ENCODE measurements at places on chromosomes 1 and 21.

DNA sequence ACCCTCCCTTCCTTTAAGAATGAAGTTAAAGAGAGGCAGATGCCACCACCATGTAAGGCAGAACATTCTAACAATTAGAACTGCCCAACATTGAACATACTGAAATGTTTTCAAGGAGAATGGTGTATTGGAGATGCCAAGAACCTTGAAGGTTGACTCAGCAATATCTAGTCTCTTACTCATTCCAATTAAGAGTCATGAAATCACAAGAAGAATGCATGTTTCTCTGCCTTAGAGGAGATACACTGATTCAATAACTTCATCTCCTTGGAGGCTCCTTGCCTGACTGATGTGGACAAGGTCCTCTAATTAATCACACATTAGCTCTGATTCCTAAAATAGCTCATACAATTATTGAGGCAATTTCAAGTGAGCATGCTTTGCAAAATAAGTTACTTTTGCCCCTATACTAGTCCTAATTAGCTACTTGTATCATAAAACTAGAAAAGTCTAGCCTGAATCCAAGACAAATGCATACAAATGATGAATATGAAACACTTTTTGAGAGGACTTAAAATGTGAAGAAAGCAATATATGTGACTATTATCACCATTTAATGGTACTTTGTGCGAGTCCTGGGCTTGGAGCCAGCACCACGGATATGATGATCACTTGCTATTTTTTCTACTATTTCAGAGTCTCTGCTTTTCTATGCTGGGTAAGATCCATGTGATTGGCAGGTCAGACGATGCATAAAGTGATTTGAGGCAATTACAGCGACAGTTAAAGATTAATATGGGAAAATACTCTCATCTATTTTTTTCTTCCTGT lies 114.5 kb downstream of the DSCAM start:
- no peak for DNase-seq

DNA sequence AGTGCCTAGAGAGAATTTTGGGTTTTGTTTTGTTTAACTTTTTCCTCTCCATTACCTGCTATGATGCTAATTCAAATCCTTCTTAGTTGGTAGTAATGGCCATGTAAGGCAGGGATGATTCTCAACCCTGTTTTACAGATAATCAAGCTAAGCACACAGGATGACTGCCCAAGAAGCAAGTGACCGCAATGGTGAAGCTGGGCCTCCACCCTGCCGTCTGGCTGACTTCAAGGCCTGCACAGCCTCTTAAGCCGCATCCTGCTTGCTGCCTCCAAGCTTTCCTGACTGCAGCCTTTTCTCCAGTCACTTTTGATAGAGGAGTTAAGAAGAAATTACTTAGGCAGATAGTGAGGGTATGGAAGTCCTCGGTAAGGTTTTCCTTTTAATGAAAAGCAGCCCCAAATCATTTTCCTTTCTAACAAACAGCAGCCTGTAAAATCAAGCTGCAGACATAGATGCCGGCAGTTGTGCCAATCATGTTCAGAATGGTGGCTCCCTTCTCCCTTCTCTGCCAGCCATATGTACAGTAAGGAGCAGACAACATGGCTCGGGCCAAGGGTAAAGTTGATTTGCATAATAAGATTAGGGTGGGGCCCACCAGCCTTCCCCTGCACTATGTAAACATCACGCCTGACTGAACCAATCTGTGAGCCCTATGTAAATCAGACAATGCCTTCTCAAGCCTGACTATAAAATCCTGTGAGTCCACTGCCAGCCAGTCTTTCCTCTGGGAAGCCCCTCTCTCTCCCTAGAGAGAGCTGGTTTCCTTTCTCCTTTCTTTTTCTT lies 8.8 kb upstream of the CTBS start:
- DNase-seq, result no peak

GRCh38 chr1:116115476-116116439 lies 4.6 kb downstream of the MAB21L3 start:
- DNase-seq, result no peak

- DNase-seq, result peak; percentile 92
These were observed 611 bp upstream of the AKT3 start for GRCh38 chr1:243850452-243851256.

DNA sequence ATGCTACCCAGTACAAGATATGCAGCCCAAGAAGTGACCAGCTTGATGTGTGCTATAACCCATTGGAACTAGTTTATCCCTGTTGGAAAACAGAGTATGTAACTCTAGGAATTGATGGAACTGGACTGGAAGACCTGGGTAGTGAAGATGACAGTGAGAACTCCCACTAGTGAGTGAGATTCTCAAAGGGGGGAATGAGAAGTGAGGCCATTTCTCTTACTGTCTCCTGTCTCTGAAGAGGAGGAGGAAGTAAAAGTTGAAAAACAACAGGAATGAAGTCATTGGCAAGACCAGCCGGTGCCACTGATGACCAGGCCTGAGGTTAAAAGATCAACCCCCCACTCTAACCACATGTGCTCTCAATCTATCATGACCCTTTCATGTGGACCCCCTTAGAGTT lies 20.9 kb downstream of the PLA2G2F start:
- DNase-seq, result no peak

DNA sequence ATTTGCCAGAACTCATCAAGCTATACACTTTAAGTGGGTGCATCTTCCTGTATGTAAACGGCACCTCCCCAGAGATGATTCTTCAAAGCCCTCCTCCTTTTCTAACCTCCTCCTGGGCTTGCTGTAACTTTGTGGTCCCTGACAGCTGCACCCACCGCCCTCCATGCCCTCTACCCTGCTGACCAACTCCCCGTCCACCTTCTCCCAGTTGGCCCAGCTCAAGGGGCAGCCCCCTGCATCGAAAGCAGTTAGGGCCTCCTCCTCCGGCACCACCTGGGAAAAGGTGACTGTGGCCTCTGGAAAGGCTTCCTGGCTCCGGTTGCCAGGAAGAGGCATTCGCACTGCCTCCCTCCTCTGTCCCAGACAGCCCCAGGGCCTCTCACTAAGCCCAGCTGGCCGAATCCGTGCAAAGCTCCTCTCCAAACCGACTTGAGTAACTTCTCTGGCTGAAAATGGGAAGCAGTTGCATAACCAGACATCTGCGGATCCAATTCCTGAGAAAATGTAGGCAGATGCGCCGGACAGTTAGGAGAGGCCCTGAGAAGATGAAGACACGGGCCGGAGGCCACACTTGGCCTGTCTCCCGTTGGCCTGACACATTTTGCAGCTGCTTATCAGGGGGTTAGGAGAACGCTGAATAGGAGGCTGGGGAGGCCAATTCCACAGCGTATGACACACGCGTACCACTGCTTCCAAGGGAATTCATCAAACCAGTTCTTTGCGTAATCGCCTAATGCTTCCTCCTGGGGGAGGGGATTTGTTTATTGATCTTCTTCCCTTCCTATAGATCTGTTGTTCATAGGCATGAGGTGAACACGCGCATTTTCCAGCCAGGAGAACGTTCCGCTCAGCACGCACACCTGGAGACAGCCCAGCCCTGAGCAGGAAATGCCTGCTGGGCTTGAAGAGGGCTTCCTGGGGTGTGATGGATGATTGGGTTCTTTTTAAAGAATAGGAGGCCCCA lies 48.7 kb upstream of the COL6A2 start:
- no peak for DNase-seq

GRCh38 chr1:11751087-11751486 lies 10.9 kb upstream of the C1orf167 start:
- DNase-seq, result no peak

DNA sequence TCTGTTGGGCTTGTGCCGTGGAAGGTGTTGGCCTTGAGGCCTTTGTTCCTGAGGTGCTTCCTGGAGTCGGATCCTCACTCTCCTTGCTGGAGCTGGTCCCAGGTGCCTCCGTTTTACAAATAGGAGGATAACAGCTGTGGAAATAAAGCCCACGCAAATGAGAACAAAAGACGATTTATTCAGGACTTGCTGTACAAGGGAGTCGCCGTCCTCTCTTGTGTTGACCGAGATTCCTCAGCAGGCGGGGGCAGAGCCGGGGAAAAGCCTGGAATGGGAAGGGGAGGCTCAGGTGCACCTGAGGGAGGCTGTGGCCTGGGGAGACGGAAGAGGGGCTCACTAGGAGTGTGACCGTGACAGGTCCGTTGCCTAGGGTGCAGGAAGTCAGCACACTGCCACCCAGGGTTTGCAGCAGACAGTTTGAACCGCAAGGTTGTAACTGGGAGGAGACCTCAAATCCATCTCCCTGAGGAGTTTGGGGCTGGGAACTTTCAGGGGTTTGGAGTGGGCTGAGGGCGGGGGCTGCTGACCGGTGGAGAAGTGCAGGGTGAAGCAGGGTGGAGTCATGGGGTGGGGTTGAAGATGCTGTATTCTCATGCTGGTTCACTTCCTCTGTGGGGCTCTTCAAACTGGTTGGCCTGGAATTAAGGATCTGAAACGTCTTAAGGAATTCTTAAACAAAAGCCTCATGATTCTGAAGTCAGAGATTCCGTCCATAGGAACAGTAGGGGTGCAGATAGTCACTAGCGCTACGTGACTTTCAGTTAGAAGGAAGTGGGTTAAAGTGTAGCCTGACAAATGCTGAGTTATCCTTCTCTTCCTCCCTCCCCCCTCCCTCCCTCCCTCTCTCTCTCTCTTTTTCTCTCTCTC lies 2.6 kb upstream of the CSTB start:
- peak; percentile 25 for DNase-seq

DNA sequence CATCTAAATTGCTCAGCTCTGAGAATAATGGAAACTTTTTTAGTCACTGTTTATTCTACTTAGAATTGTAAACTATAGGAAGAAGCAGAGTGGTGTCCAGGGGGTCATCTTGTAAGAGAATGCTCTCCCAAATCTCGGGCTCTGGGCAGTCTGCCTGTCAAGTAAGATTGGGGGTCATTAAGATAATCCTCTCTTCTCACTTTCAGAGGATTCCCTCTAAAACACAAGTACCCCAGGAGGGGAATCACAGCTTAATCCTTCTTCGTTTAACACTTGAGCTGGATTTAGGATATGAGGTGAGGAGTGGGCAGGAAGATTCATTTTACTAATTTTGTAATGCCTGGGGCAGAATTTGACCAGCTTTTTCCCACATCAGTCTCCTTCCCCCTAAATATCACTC lies 81.2 kb downstream of the RPS6KA1 start:
- DNase-seq, result no peak

- no peak for DNase-seq
These were observed 146.8 kb downstream of the PAPPA2 start for GRCh38 chr1:176609556-176610408.

GRCh38 chr1:16248603-16249516 lies 11.9 kb upstream of the CPLANE2 start:
- no peak for DNase-seq

- DNase-seq, result no peak
These were observed 1119.5 kb downstream of the PLA2G4A start for GRCh38 chr1:187948170-187948794.

DNA sequence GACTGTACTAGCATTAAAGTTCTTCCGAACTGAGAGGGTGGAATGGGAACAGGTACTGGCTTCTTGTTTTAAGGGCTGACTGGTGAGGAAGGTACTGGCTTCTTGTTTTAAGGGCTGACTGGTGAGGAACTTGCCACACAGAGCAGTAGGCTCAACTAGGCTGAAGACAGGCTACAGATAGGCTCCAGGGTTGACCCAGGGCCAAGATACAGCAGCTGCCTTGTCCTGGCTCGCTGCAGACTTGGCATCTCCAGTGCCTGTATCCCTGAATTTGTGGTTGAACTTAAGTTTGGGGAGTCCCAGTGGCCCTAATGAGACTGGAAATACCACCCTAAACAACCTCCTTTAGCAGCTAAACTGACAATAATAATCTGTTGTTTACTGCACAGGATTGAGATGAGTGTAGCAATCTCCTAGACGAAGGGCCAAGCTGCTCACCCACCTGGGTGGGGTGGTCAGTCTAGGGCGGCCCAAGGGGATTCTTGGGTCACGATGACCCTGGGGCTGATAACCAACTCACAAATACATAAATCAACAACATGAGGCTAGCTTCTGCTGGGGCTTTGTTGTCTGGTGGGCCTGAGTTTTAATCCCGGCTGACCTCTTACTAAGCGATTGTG lies 227.1 kb downstream of the DISC1 start:
- no peak for DNase-seq

DNA sequence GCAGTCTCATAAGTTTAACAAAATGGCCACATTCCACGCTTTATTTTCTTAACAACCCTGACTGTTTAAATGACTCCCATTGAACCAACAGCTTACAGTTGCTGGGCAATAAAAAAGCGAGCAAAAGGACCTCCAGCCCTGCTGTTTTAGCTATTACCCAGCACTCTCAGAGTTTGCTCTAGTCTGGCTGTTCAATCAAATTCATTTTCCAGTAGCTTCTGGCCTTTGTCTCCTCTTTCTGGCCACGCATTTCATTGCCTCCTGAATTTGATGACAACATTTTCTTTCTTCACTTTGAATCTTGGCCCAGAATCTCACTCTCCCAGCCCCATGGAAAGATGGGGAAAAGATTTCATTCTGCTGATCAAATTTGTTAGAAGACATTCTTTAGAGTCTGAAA lies 44.1 kb upstream of the DOCK7 start:
- no peak for DNase-seq

- DNase-seq, result peak; percentile 35
These were observed 26.1 kb upstream of the CLSTN1 start for GRCh38 chr1:9849691-9850441.

GRCh38 chr1:96834986-96835385 lies 113.4 kb downstream of the PTBP2 start:
- DNase-seq, result no peak

DNA sequence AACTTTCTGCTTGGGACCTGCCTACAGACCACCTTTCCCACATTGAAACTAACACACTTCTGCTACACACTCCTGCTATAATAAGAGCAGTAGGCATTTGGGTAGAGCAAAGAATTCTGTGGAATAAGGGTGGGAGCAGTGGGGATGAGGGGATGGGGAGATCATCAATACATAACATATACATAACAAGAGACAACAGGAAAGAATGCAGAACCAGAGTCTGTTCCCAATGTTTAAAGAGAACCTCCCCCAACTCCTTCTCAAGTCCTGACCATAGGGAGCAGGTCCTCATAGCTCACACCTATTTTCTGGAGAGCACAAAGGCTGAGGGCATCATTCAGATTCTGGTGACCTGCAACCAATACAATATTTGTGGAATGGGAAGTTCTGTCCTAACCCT lies 121.6 kb upstream of the BARHL2 start:
- no peak for DNase-seq

DNA sequence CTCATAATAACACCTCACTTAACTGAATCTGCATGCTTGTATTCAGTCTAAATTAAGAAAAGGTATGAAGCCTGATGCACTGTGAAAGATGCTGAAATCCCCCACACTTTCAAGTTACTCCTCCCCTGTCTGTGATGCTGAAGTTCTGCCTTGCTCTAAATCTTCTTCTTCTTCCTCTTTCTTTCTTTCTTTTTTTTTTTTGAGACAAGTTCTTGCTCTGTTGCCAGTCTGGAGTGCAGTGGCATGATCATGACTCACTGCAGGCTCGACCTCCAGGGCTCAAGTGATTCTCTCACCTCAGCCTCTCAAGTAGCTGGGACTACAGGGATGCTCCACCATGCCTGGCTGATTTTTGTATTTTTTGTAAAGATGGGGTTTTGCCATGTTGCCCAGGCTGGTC lies 231.0 kb upstream of the B3GALT2 start:
- DNase-seq, result peak; percentile 27

Data from CD4-positive, alpha-beta T cell treated with Interleukin-17A for 1 hour (primary cell).